ENCODE measurements at places on chromosomes 1 and 21. TPM values are rescaled to one million over a fixed set of nuclear protein-coding genes. Genes with fewer than 3 reads are reported as not detected.

The MYBPH gene
- total RNA-seq: not detected

The MMP23B gene
- total RNA-seq: 51.3 TPM

The KIFAP3 gene
- 21.7 TPM for total RNA-seq

The BARHL2 gene
- not detected for total RNA-seq

The FCRL5 gene
- not detected for total RNA-seq

The SELP gene
- 2.8 TPM for total RNA-seq

GRCh38 chr1:24767351-24767750 lies 22.1 kb downstream of the CLIC4 start:
- no peaks in the 10 kb centered on the region for H3K36me3 ChIP-seq
- no peak for DNase-seq
- no peaks in the 10 kb centered on the region for H3K27me3 ChIP-seq
- peaks cover 23% of the 10 kb centered on the region for H3K4me1 ChIP-seq
- no peak overlapping the region for H3K4me3 ChIP-seq

DNA sequence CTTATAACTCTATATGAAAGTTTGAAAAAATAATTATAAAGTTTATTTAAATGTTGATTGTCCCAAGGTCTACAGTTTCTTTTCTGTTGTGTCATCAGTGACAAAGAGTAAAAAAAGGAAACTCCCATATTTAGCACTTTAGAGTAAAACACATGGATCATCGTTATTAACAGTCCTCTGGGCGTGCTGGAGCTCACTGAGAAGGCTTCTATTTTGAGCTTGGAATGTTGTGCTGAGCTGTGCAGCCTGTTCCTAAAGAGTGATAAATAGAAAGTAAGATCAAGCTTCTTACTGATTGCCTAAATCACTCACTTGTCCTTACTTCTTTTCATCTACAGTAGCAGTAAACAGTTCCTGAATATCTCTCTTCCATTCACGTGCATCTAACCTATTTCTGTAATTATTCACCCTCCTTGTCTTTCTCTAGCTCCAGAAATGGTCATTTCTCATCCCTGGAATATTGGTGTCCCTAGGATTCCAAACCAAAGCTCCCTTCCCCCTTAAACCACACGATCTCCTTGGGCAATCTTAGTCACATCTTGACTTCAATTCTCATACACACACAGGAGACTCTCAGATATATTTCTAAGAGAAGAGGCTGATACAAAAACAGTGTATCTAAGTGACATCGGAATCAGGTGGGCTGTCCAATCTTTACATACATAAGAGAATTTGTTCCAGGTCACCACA lies 11.9 kb downstream of the GBP5 start:
- peak overlapping the region; percentile 56 for H3K27ac ChIP-seq
- no peaks in the 10 kb centered on the region for H3K27me3 ChIP-seq
- peaks cover 21% of the 10 kb centered on the region for H3K4me1 ChIP-seq
- DNase-seq: no peak
- H3K36me3 ChIP-seq: no peaks in the 10 kb centered on the region
- H3K4me3 ChIP-seq: no peak overlapping the region

DNA sequence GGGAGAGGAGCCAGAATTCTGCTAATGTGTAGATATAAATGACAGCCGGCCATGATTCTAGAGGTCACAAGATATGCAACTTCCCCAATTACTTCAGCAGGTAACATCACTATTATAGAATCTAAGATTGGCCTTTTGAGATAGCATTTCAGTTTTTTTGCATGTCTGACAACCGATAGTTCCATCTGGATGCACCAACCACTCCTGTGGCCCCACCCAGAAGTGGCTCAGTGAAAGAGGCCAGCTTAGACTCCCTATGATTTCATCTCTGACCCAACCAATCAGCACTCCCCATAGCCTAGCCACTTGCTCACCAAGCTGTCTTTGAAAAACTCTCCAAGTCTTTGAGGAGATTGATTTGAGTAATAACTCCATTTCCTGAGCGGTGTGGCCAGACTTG lies 30.3 kb upstream of the NUF2 start:
- H3K36me3 ChIP-seq: peaks cover 4% of the 10 kb centered on the region
- H3K27ac ChIP-seq: no peak overlapping the region
- no peaks in the 10 kb centered on the region for H3K27me3 ChIP-seq
- no peak overlapping the region for H3K4me3 ChIP-seq
- no peak for DNase-seq

GRCh38 chr1:3922851-3923250 lies 22.8 kb upstream of the C1orf174 start:
- H3K27ac ChIP-seq: no peak overlapping the region
- no peaks in the 10 kb centered on the region for H3K27me3 ChIP-seq
- H3K4me3 ChIP-seq: no peak overlapping the region
- no peak for DNase-seq
- H3K4me1 ChIP-seq: peaks cover 12% of the 10 kb centered on the region

DNA sequence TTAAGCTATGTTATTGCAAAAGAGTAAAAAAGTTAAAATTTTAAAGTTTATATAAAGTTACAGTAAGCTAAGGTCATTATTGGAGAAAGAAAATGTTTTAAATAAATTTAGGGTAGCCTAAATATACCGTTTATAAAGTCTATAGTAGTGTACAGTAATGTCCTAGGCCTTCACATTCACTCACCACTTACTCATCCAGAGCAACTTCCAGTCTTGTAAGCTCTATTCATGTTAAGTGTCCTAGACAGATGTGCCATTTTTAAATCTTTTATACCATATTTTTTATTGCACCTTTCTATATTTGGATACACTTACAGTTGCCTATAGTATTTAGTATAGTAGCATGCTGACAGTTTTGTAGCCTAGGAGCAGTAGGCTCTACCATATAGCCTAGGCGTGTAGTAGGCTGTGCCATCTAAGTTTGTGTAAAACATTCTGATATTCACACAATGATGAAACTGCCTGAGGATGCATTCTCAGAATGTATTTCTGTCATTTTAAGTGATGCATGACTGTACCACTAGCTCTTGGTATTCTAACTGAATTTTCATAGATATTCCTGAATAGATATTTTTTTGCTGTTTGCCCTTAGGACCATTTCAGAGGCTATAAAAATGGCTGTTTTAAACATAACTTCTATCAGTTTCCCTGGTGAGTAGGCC lies 26.8 kb downstream of the PPP2R5A start:
- no peaks in the 10 kb centered on the region for H3K27me3 ChIP-seq
- no peak overlapping the region for H3K4me3 ChIP-seq
- no peaks in the 10 kb centered on the region for H3K4me1 ChIP-seq
- H3K36me3 ChIP-seq: no peaks in the 10 kb centered on the region

- no peaks in the 10 kb centered on the region for H3K27me3 ChIP-seq
- H3K4me3 ChIP-seq: no peak overlapping the region
- DNase-seq: peak; percentile 70
- no peaks in the 10 kb centered on the region for H3K36me3 ChIP-seq
- no peaks in the 10 kb centered on the region for H3K4me1 ChIP-seq
- no peak overlapping the region for H3K27ac ChIP-seq
Observed at GRCh38 chr1:110196917-110197765, 13.0 kb upstream of the KCNC4 start.

- DNase-seq: no peak
- H3K4me3 ChIP-seq: no peak overlapping the region
- H3K27ac ChIP-seq: no peak overlapping the region
- H3K27me3 ChIP-seq: peaks cover 8% of the 10 kb centered on the region
- peaks cover 41% of the 10 kb centered on the region for H3K4me1 ChIP-seq
- no peaks in the 10 kb centered on the region for H3K36me3 ChIP-seq
Observed at GRCh38 chr1:205681364-205681763, 1.1 kb upstream of the SLC45A3 start.

DNA sequence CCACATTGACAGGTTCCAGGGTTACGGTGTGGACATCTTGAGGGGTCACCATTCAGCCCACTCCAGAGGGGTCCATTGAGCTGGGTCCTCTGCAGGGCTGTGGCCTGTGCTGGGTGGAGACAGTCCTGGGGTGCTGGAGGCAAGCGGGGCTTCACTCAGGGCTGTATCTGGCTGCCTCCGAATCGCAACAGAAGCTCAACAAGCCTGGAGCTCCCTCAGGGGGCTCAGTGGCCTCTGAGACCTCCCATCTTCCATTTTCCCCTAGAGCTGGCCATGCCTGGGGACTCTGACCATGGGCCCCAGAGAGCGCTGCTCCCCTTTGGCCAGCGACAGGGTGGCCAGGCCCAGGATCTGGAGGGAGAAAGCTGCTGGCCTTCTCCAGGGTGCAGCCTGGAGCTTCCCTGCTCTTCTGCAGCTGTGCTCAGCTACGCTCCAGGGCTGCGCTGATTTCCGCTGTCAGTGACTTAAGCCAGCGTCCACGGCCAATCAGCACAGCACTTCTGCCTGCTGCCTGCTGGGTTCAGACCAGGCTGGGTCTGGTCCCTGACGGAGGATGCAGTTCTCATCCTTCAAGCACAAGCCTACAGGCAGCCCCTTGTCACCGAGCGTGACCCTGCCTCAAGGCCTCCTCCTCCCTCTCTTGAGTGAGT lies 45.0 kb upstream of the ADARB1 start:
- H3K4me3 ChIP-seq: no peak overlapping the region
- no peak for DNase-seq
- peaks cover 31% of the 10 kb centered on the region for H3K4me1 ChIP-seq

- H3K27me3 ChIP-seq: no peaks in the 10 kb centered on the region
- no peak for DNase-seq
- H3K36me3 ChIP-seq: no peaks in the 10 kb centered on the region
Observed at GRCh38 chr1:96583903-96584302, 137.7 kb upstream of the PTBP2 start.

DNA sequence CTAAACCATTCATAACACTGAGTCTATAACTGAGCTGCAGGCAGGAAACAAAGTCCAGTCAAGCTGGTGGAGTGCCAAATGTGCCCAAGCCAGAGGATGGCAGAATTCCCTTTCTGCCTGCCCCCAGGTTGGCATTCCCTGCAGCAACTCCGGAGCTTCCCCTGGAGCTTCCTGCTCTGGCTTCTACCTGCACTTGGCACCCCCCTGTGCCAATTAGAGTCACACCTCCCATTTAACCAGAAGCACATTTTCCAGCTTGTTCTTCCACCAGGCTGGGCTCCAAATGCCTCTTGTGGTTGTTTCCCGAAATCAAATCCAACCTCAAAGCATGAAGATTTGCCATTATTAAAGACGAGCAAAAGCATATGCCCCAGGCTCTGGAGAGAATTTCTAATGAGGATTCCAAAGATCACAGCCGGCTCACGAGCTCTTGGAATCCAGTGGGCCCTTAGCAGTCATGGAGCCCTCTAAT lies 294.5 kb downstream of the RRAGC start:
- no peaks in the 10 kb centered on the region for H3K36me3 ChIP-seq
- no peak for DNase-seq
- H3K4me1 ChIP-seq: peaks cover 9% of the 10 kb centered on the region
- no peak overlapping the region for H3K4me3 ChIP-seq

GRCh38 chr21:16709866-16710550 lies 802.8 kb upstream of the CXADR start:
- no peak for DNase-seq
- H3K4me3 ChIP-seq: no peak overlapping the region
- no peaks in the 10 kb centered on the region for H3K36me3 ChIP-seq
- no peak overlapping the region for H3K27ac ChIP-seq

DNA sequence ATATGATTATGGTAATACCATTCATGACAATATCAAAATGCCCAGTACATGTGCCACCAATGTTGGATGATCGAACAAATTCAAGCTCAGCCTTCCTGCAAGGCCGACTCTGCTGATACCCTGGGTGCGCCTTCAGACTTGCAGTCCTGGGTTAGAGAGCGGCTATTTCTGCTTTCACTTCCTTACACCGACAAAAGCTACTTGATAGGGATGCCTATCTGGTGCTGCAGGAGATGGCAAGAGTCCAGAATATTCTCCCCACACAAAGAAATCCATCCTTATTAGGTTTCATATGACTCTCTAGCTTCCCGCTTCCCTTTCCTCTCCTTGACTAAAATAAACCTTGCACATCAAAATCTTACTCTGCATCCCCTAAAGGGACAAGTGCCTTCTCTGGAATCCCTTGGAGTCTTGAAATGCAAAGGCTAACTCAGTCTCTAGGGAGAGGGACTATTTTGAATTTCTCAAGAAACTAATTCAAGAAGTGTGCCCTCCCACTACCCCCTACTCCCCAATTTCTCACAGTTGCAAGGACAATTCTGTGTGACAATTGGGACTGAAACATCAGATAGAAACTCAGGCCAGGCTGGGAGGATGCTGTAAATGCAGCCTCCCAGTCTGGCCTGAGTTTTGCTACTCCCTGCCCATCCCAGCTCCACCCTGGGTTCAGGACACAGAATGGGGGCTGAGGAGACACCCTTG lies 103.1 kb upstream of the USP24 start:
- H3K4me3 ChIP-seq: no peak overlapping the region
- no peaks in the 10 kb centered on the region for H3K27me3 ChIP-seq
- H3K4me1 ChIP-seq: no peaks in the 10 kb centered on the region
- no peak overlapping the region for H3K27ac ChIP-seq
- H3K36me3 ChIP-seq: no peaks in the 10 kb centered on the region
- DNase-seq: no peak

DNA sequence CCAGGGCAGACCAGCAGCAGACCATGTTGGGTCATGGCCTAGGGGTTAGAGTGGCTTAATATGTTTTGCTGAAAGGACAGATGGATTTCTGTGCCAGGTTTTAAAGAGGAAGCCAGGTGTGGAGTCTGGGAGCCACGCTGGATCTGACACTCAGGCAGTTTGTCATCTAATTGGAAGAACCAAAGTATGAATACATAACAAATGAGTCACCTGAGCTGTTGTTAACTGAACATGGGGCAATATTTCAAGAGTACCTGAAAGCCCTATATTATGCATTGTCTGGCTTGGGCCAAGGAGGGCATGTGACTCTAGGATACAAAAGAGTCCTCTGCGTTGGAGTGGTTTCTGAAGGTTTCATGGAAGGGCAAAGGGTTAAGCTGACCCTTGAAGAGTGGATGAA lies 70.6 kb downstream of the LMO4 start:
- no peaks in the 10 kb centered on the region for H3K27me3 ChIP-seq
- no peak overlapping the region for H3K4me3 ChIP-seq
- H3K4me1 ChIP-seq: no peaks in the 10 kb centered on the region
- no peaks in the 10 kb centered on the region for H3K36me3 ChIP-seq
- DNase-seq: no peak

- no peaks in the 10 kb centered on the region for H3K36me3 ChIP-seq
- H3K27ac ChIP-seq: no peak overlapping the region
- H3K27me3 ChIP-seq: no peaks in the 10 kb centered on the region
- DNase-seq: no peak
Observed at GRCh38 chr1:218525451-218526197, 180.5 kb downstream of the TGFB2 start.

- no peak overlapping the region for H3K4me3 ChIP-seq
- no peaks in the 10 kb centered on the region for H3K4me1 ChIP-seq
- no peak for DNase-seq
- no peaks in the 10 kb centered on the region for H3K36me3 ChIP-seq
- H3K27me3 ChIP-seq: no peaks in the 10 kb centered on the region
Observed at GRCh38 chr1:19569786-19570185, 74.3 kb upstream of the NBL1 start.

- H3K27ac ChIP-seq: no peak overlapping the region
- H3K4me1 ChIP-seq: no peaks in the 10 kb centered on the region
- no peak overlapping the region for H3K4me3 ChIP-seq
- H3K27me3 ChIP-seq: no peaks in the 10 kb centered on the region
Observed at GRCh38 chr1:235423214-235423652, 56.0 kb downstream of the TBCE start.

- H3K4me3 ChIP-seq: no peak overlapping the region
- no peaks in the 10 kb centered on the region for H3K36me3 ChIP-seq
- DNase-seq: no peak
- peaks cover 4% of the 10 kb centered on the region for H3K4me1 ChIP-seq
- no peak overlapping the region for H3K27ac ChIP-seq
- H3K27me3 ChIP-seq: no peaks in the 10 kb centered on the region
Observed at GRCh38 chr21:42163511-42163863, 55.5 kb upstream of the ABCG1 start.
